ENCODE measurements at places on chromosomes 3 and 15.

GRCh38 chr15:70469182-70469581 is 294.2 kb downstream of the UACA start:
- no peak for DNase-seq

GRCh38 chr15:83164111-83164770 is 43.4 kb downstream of the HDGFL3 start:
- DNase-seq, result no peak

DNA sequence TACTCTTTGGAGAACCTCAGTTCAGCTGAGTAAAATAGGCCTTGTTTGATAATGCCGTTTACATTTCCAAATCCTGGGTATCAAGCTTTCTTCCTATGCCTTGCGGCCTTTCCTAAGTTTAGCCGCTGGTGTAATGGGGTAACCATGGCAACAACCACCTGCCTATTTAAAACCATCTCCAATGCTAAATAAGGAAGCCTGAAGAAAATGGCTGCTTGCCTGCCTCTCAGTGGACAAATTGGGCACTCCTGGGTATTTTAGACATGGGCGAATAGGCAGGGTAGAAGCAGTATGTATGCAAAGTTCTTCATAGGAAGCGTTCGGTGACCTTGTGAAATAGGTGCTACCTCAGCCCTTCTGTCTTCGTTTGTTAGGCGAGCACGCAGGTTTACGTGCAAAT is 122.7 kb downstream of the DGKG start:
- DNase-seq, result no peak

DNA sequence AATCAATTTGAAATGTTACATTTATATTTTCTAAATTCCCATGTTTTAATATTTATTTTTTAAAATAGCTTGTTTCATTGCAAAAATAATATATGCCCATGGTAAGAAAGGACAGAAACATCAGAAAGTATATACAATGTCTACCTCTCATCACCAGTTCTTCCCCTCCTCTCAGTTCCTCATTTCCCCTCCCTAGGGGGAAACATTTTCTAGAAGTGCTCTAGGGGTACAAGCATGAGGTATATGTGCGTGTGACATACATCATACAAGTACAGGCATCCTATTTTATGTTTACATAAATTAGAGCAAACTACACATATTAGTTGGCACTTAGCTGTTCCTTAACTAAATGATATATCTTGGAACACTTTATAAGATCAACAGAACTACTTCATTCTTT is 189.3 kb upstream of the VEPH1 start:
- DNase-seq, result no peak

DNA sequence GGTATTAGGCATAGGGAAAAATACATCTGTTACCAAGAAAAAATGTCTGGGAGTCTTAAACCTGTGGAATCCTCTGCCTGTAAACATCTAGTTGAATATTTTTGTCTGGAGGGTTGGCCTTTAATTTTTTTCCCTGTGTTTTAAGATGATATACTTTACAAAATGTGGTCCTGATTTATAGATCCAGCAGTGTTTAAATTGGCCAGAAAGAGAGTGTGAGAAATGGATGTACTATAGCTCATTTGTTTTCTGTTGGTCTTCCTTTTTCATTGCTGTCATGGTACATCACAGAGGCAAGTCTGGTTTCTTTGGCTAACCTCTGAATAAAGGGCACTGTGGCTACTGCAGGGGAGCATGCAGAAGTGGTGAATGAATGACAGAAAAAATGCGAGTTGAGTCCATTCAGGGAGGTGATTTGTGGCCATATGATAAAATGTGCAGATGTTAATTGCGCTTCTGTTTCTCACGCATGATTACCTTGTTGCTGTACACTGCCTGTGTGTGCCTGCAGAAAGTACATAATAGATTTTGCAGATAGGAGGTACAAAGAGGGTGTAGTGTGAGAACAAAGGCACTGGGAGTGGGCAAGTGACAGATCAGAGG is 150.0 kb downstream of the NFKBIZ start:
- DNase-seq, result no peak

GRCh38 chr3:66133853-66134445 is 86.9 kb upstream of the SLC25A26 start:
- no peak for DNase-seq

DNA sequence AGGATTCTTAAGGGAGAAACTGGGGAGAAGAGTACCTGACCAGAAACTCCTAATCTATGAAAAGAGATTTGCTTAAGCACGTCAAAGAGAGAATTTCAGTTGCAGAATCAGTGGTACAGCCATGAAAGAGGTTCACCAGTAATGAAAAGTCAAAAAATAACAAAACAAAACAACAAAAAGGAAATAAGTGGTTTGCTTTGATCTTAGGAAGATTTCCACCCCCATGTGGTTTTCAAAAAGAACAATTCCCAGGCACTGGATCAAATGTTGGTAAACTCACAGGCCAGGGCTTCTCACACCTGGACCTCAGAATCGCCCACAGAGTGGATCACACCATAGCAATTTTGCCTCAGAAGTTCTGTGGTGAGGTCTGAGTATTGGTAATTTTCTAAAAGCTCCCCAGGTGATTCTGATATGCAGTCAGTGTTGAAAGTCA is 67.5 kb downstream of the TMEM39A start:
- DNase-seq, result no peak

- no peak for DNase-seq
Measured at GRCh38 chr3:17664923-17665322, 77.5 kb downstream of the TBC1D5 start.

- no peak for DNase-seq
Measured at GRCh38 chr3:72515941-72516340, 332.3 kb downstream of the SHQ1 start.

DNA sequence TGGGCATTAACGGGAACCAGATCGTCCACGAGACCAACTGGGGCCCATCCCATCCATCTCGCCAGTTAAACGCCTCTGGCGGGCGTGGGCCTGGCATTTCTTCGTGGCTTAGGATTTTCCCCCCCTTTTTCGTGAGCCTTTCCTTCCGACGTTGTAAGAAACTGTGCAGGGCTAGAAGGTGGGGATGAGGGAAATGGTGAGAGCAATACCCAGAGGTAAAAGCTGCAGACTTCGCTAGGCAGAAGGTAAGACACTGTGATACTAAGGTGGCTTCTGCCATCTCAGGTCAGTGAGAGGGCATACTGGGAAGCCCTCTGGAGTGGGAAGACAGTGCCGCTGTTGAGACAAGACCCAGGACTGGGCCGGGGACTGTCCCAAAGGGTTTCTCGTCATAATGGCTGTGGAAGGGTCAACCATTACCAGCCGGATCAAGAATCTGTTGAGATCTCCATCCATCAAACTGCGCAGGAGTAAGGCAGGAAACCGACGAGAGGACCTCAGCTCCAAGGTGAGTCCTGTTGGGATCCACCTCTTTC is 666 bp downstream of the MAPKBP1 start:
- no peak for DNase-seq

DNA sequence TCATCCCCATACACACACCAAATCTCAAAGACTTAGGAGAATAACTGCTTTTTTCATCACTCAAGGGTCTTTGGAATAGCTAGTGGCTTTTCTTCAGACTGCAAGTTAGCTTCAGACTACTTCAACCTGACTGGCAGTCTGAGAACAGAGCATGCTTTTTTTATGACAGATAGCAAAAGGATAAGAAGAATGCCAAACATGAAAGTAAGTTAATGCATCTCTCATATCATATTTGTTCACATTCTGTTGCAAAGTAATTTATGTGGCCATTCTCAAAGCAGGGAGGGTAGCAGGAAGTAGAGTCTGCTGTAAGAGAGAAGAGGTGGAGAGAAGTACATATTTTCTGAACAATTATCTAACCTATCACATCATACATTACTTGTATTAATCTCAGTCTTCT is 544.4 kb downstream of the ZPLD1 start:
- DNase-seq, result no peak

DNA sequence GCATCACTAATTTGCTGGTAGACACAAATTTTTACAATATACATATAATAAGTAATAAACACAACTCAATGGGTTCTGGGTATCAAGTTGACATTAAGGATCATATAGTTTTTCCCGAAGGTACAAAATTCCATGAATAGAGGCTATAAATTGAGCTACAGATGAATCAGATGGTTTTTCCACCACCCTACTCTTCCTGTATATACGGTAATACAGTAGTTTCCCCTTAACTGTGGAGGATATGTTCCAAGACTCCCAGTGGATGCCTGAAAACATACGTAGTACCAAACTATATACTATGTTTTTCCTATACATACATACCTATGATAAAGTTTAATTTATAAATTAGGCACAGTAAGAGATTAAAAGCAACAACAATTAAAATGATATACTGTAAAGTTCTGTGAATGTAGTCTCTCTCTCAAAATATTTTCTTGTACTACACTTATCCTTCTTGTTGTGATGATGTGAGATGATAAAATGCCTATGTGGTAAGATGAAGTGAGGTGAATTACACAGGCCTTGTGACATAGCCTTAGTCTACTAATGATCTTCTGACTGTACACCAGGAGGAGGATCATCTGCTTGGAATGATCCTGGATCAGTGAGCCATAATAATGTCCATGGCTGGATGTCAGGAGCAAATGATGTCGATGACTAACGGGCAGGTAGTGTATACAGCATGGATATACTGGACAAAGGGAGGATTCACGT is 116.7 kb downstream of the NR1I2 start:
- DNase-seq, result no peak

DNA sequence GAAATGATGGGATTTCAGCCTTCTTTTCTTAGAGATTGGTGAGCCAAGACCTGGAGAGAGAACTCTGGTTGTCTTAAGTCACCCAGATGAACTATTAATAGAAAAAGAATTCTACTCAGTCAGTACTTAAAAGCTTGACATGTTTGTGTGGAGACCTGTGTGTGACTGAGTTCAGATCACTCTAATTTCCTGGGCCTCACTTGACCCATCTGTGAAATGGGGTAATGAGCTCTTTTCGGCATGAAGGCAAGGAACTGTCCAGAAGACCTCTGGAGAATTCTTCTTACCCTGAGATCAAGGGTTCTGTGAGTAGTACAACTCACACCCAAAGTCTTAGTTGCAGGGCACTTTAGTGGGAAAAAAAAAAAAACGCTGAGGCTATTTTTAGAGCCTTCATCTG is 92.9 kb downstream of the LPP start:
- no peak for DNase-seq

DNA sequence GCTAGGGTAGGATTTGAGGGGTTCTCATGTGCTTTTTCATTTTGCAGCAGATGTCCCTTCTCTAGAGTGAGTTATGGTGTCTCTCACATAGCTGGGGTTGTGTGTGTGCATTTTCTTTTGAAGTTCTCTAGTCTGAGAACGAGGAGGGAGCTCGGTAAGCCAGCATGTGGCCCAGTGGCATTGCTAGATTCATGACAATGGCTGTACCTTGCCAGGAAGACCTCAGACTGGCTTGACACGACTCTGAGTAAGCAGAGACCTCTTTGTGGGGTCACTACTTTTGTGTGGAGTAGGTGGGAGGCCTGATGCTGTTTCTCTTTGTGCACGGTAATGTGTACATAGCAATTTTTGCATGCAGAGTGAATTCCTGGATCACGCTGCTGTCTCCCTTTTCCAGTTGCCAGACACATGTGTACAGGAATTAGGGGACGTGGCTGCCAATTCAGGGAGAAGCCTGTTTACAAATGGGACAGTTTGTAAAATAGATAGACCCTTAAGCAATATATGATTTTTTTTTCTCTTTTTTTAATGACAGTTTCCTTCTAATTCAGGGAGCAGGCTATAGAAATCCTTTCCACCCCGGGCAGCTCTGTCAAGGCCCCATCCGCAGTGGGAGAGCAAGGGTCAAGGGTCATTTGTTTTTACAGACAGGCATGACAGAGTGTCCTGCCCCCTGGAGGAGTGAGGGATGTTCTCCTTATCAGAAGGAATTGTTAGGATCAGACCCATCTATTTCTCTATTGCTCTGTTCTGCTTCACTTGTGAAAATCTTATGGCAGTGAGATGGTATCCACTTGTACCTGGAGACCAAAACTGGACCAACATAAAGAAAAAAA is 4.6 kb downstream of the CACNA1D start:
- no peak for DNase-seq

- no peak for DNase-seq
Measured at GRCh38 chr3:77256584-77257503, 216.9 kb downstream of the ROBO2 start.

DNA sequence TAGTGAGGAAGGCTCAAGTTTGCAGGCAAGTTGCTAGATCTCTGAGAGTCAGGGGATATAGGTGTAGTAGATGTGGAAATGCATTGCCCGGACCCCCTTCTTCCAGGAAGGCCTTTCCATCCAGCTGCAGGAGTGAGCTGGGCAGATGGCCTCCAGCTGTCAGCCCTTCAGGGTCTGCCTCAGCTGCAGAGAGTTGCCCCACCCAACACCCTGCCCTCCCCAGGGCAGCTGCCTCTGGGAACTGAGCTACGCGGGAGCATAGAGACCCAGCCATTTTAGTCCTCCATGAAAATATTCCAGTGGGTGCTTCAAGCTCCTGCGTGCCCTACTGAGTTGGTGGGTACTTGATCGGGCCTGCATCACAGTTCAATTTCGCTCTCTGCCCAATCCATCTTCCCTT is 29.6 kb downstream of the SPG21 start:
- DNase-seq, result no peak

- DNase-seq, result peak; percentile 89
Measured at GRCh38 chr3:133927540-133928066, 31.9 kb upstream of the RAB6B start.

DNA sequence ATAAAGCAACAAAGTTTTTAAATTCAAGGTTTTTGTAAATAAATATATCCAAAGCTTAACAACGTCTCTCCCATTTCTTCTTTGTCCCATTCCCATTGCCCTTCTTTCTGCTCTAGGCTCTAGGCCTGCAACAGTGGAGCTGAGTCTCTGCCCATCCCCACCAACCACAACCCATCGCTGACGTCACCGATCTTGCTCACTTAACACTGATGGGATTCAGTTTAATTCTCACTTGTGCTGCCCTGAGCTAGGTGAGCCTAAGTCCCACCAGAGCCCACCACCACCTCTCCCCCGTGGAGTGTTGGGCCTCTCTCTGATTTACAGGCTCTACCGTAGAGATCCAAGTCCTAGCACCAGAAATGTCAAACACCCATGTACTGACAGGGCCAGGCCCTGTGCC is 61.3 kb upstream of the RAB6B start:
- no peak for DNase-seq
